Uterine smooth muscle cell (primary cell): ENCODE measurements at places on chromosomes 3 and 15. TPM values are rescaled to one million over a fixed set of nuclear protein-coding genes. Genes with fewer than 3 reads are reported as not detected.

Gene TRPM1
- total RNA-seq = not detected in 2 replicates

Gene SLC38A3
- not detected in 2 replicates for total RNA-seq

Gene C2CD4A
- 0.12 TPM in 1 of 2 replicates, not detected in the other for total RNA-seq

Gene EFHB
- under 0.01 and 0.11 TPM in 2 replicates for total RNA-seq

Gene NRROS
- 2.2 and 3.0 TPM in 2 replicates for total RNA-seq

Gene SMCO1
- not detected in 2 replicates for total RNA-seq

Gene DCLK3
- total RNA-seq = under 0.01 TPM in 1 of 2 replicates, not detected in the other
